ENCODE measurements at places on chromosomes 7 and 10.

GRCh38 chr10:88991161-88991898, 732 bp downstream of the FAS start:
- DNase-seq = peak; percentile 76

GRCh38 chr7:151964951-151965350, 8.7 kb downstream of the GALNTL5 start:
- no peak for DNase-seq

DNA sequence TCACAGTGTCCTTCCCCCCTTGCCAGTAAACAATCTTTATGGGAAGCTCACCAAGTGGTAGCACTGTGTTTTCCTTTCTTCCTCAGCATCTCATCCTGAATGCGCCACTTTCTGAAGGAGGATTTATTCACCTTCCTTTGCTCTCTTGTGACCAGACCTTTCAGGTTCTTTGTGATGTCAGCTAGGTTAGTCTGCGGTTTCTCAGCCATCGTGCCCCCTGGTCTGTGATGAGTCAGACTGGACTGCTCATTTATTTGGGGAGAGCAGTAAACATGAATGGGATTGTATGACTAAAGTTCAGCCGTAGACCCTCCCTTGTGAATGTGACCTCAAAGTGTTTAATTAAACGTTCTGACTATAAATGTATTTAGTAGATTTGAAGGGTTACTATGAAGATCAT, 235.1 kb upstream of the CELF2 start:
- peak; percentile 86 for DNase-seq

GRCh38 chr10:74432841-74433594, 282.0 kb downstream of the ADK start:
- DNase-seq = peak; percentile 79

- DNase-seq = no peak
Observed at GRCh38 chr7:77506899-77507298, 30.2 kb upstream of the PTPN12 start.

- DNase-seq = no peak
Observed at GRCh38 chr7:54738737-54739136, 20.3 kb downstream of the SEC61G start.

- DNase-seq = no peak
Observed at GRCh38 chr7:18721429-18721828, 225.9 kb downstream of the HDAC9 start.

GRCh38 chr7:130009848-130010688, 41.1 kb downstream of the ZC3HC1 start:
- peak; percentile 90 for DNase-seq

DNA sequence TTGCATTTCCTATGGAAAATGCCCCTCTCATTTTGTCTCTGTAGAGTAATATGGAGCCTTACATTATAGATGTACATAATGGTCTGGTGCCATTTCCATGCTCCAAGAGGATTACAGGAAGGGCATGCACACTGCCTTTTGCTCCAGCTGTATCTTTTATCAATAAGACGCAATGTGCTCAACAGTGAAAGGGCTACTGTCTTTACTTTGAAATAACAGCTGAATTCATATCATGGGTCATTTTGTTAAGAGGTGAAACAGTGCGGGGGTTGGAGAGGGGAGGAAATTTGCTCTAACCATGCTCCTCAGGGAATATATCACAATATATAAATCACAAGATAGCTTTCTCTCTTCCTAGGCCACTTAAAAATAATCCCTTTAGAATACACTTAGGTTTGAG, 77.7 kb downstream of the ICA1 start:
- DNase-seq = no peak

DNA sequence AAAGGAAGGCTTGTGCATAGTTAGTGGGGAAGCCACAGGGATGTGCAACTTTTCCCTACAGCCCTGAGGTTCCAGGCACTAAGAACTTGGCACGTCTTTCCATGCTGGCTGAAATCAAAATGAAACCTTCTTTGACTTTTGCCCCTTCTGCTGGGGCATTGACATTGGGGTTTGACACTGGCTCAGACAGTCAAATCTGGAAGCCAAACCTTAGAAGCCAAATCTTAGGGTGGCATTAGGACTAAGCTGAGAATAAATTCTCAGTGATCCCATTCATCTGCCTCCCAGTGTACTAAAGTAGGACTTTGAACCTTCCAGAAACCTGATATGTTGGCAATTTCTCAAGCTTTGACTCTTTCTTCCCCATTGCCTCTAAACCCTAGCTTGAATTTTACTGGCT, 31.3 kb upstream of the INSYN2A start:
- DNase-seq = no peak

Data from fibroblast of lung (primary cell).